Neural progenitor cell (in vitro differentiated cells): ENCODE measurements at places on chromosomes 13 and 19.

GRCh38 chr13:110618167-110618566 lies 2.8 kb downstream of the NAXD start:
- no peaks in the 10 kb centered on the region for H3K36me3 ChIP-seq
- no peak overlapping the region for H3K27ac ChIP-seq
- DNase-seq = no peak
- peaks cover 7% of the 10 kb centered on the region for H3K27me3 ChIP-seq
- no peak overlapping the region for H3K4me3 ChIP-seq

- H3K4me3 ChIP-seq = no peak overlapping the region
- no peaks in the 10 kb centered on the region for H3K27me3 ChIP-seq
- no peak overlapping the region for H3K27ac ChIP-seq
- DNase-seq = no peak
- no peaks in the 10 kb centered on the region for H3K36me3 ChIP-seq
Measured at GRCh38 chr19:35451338-35452096, 3.5 kb downstream of the FFAR2 start.

DNA sequence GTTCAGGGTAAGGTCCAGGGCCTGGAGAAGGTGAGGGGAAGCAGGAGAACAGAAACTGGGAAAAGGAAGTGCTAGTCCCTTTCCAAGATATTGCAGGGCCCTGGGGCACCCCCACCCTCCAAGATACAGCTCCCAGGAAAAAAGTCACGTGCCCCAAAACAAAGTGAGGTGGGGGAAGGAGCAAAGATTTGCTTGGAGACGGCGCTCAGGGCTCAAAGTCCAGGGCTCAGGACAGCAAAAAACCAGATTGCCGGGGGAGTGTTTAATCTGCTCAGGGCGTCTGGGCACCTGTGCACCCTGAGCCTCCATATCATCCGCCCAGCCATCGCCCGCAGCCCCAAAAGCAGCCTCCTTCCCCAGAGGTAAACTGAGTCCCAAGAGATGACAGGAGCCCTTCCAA lies 6.3 kb downstream of the SMIM24 start:
- H3K4me1 ChIP-seq = no peaks in the 10 kb centered on the region
- peaks cover 58% of the 10 kb centered on the region for H3K27me3 ChIP-seq

- no peak for DNase-seq
- no peaks in the 10 kb centered on the region for H3K27me3 ChIP-seq
- no peaks in the 10 kb centered on the region for H3K36me3 ChIP-seq
- no peaks in the 10 kb centered on the region for H3K4me1 ChIP-seq
Measured at GRCh38 chr19:15838351-15838750, 22.9 kb upstream of the OR10H1 start.

DNA sequence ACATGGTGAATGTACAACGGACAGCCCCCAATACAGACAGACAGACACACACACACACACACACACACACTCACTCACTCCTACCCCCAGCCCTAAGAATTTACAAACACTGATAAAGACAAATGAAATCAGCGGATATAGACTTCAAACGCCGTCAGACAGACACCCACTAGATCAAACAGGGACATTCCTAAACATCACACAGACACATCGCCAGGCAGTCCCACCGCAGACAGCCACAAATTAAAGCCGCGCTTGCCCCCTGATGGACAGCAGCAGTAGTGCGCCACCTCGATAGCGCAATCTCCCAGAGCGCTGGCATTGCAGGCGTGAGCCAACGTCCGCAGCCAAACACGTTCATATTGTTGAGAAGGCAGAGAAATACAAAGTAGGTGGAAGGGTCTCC lies 24.7 kb upstream of the ADGRE1 start:
- peak; percentile 89 for DNase-seq
- no peak overlapping the region for H3K27ac ChIP-seq
- H3K4me3 ChIP-seq = no peak overlapping the region
- no peaks in the 10 kb centered on the region for H3K4me1 ChIP-seq
- H3K36me3 ChIP-seq = no peaks in the 10 kb centered on the region
- no peaks in the 10 kb centered on the region for H3K27me3 ChIP-seq

- H3K27ac ChIP-seq = no peak overlapping the region
- H3K36me3 ChIP-seq = no peaks in the 10 kb centered on the region
- H3K27me3 ChIP-seq = no peaks in the 10 kb centered on the region
- peaks cover 3% of the 10 kb centered on the region for H3K4me1 ChIP-seq
- no peak for DNase-seq
Measured at GRCh38 chr19:5683177-5683886, 2.5 kb downstream of the HSD11B1L start.

DNA sequence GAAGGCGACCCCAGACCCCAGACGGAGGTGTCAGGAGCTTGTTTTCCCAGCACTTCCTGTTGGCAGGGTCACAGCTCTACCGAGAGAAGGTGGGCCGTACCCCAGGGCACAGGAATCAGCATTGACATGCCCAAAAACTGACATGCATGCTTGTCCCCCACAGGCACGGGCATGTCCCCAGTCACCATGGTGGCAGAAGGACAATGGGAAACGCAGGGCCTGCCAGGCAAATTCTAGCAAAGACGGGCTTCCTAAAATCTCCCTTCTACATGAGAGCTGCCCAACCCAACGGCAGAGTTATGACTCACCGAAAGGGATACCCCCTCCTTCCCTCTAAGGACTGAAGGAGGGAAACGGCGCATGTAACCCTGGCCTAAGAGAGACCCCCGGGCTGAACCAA lies 18.5 kb downstream of the TSHZ3 start:
- no peaks in the 10 kb centered on the region for H3K36me3 ChIP-seq
- H3K27me3 ChIP-seq = no peaks in the 10 kb centered on the region
- H3K4me1 ChIP-seq = no peaks in the 10 kb centered on the region
- H3K4me3 ChIP-seq = no peak overlapping the region
- no peak for DNase-seq
- H3K27ac ChIP-seq = no peak overlapping the region

DNA sequence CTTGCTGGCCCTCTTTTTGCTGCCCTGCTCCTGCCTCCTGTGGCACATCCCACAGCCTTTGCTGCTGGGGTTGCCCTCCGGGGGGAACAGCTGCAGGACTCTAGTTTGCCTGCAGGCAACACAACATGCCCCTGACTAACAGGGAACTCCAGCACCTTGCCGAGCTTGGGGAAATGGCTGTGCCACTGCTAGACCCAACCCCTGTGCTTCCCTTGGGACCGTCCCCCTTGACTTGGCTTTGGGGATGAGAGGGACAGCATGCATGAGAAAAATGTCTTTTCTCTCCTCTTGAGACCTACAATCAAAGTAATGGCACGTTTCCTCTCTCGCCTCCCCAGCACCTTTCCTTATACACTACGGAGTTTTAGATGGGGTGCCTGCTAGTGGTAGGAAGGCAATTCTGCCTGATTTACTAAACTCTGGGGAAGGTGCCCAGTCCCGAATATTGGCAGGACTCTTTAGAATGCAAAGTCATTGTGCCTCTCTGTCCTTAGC lies 12.4 kb upstream of the VWA8 start:
- H3K4me3 ChIP-seq = no peak overlapping the region
- peak; percentile 44 for DNase-seq
- no peaks in the 10 kb centered on the region for H3K36me3 ChIP-seq

- no peaks in the 10 kb centered on the region for H3K36me3 ChIP-seq
- no peak for DNase-seq
- H3K4me3 ChIP-seq = no peak overlapping the region
- peaks cover 9% of the 10 kb centered on the region for H3K4me1 ChIP-seq
- no peak overlapping the region for H3K27ac ChIP-seq
Measured at GRCh38 chr13:110234532-110234931, 72.4 kb downstream of the COL4A1 start.

DNA sequence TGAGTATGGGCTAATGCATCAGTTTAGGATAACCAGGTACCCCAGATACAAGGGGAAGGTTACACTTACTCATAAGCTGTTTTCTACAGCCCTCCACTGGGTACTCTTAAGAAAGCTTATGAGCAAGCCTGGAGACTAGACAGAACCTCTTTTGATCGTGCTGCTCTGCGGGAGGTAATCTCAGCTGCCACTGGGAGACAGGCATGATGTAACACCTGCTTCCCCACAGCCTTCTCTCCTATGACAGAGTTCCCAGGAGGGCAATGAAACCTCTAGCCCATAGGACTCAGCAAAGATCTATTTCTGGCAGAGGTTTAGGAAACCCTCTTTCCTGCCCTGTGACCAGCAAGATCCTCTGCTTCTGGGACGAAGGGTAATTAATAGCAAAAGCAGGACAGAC lies 65.6 kb downstream of the WASF3 start:
- no peak overlapping the region for H3K4me3 ChIP-seq
- H3K4me1 ChIP-seq = peaks cover 8% of the 10 kb centered on the region
- no peak overlapping the region for H3K27ac ChIP-seq
- no peak for DNase-seq
- H3K36me3 ChIP-seq = peaks cover 23% of the 10 kb centered on the region

- H3K27ac ChIP-seq = no peak overlapping the region
- no peak overlapping the region for H3K4me3 ChIP-seq
- no peaks in the 10 kb centered on the region for H3K4me1 ChIP-seq
Measured at GRCh38 chr19:3121396-3121795, 14.4 kb upstream of the GNA15 start.
